ENCODE measurements at places on chromosomes 1 and 21.

GRCh38 chr1:208065862-208066261 is 154.9 kb upstream of the CD34 start:
- no peak for DNase-seq

GRCh38 chr21:32009263-32009662 is 136.4 kb downstream of the HUNK start:
- DNase-seq: no peak

DNA sequence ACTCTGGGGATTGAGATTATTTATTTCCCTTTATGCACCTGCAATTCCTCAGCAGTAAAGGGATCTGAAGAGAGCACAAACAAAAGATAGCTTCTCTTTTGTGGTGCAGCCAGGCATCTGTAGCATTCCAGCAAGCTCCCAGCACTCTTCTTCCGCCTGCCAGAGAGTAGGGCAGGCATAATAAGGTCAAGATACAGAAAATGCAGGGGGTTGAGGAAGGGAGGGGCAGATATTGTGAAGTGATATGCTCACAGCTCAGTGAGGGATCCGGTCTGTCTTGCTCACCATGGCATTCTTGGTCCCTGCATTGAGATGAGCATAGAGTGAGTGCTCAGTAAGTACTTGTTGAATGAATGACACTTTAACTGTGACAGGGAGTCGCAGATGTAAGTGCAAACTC is 23.9 kb downstream of the FASLG start:
- DNase-seq: no peak

- no peak for DNase-seq
These were observed 106.5 kb downstream of the UCHL5 start for GRCh38 chr1:192952646-192953045.

GRCh38 chr21:22575165-22575584 is 1577.0 kb downstream of the NCAM2 start:
- DNase-seq: no peak

DNA sequence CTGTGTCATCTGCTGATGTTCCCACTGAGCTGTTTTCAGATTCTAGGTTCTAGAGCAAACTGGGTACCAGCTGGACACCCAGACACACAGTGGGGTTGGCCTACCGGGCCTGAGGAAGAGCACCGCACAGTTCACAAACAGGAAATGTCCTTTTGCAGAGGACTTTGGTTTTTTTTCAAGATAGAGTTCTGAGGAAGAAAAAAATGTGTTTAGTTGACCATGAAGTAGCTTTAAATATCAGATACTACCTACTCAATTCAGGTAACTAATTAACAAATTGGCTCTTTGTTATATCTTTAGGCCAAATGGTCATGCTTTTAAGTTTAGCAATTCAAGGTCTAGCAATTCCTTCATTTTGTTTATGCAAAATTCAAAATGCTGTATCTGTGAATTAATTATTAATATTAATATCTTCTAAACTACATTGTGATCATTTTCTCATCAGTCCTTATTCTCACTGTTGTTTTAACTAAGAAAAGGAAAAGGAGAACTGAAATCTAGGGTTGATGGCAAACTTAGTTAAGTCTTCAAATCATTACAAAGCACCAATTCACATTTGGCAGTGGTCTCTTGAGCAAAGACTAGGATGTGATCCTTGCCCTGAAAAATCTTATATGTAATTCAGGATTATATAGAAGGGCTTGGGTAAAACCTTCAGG is 17.2 kb upstream of the NCF2 start:
- no peak for DNase-seq

GRCh38 chr1:78303620-78304019 is 187.2 kb upstream of the PTGFR start:
- DNase-seq: no peak

DNA sequence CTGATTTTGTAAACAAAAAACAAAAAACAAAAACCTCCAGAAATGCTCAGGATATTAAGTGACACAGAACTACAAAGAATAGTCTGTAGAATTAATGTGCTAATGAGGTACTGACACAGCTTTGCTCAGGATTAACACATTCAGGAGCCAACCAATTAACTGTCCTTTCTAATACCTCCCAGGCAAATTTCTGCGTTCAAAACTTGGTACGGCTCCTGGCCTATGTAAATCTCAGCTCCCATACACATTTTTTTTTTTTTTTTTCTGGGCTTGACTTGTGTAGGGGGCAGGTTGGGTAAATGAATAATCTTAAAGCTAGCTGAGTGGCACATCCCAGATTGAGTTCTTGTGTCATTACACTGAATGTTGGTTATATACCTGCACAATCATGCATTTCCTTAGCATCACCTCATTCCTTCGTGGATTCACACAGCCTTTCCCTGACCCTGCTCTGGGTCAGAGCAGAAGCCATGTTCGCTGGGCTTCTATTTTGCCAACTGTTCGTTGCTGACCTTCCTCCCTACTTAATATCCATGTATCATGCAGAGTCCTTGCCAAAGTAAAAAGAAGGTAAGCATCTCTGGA is 12.6 kb upstream of the IER5 start:
- no peak for DNase-seq

- DNase-seq: no peak
These were observed 51.7 kb upstream of the ACADM start for GRCh38 chr1:75672528-75673393.

DNA sequence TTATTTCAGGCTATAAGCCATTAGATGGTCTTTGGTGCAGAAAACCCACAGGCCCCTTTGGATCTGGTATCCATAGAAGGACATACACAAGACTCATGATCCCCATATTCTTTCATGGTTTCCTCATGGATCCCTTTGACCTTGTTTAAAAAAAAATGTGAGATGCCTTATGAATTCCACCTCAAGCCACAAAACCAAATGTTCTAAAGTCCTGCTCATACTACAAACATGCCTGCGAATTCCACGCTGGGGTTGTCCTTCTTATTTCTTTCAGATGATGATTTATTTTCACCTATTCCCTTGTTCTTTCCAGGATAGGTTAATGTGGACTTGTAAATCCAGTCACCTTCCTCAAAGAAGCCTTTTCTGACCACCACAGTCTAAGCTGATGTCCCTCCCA is 256.9 kb upstream of the DPYD start:
- DNase-seq: no peak

All from activated T-cell treated with anti-CD3 and anti-CD28 coated beads, Interleukin-2, amount 50 U/mL, for 1 hour (primary cell).